ENCODE measurements at places on chromosomes 12 and 14.

DNA sequence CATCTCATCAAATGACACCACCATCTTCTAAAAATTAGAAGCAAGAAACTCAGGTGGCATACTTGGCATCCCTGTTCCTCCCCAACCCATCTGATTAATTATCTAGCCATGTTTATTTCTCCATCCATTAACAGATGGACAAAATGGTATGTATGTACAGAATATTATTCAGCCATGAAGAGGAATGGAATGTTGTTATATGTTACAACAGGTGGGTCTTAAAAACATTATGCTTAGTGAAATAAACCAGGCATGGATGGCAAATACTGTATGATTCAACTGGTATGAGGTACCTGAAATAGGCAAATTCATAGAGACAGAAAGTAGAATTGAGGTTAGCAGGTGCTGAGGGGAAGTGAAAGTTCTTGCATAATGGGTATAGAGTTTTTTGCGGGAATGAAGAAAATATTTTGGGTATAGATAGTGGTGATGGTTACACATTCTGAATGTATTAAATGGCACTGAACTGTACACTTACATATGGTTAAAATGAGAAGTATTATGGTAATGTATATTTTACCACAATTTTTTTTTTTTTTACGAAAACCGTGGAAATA, 17.5 kb downstream of the YY1 start:
- DNase-seq = no peak

DNA sequence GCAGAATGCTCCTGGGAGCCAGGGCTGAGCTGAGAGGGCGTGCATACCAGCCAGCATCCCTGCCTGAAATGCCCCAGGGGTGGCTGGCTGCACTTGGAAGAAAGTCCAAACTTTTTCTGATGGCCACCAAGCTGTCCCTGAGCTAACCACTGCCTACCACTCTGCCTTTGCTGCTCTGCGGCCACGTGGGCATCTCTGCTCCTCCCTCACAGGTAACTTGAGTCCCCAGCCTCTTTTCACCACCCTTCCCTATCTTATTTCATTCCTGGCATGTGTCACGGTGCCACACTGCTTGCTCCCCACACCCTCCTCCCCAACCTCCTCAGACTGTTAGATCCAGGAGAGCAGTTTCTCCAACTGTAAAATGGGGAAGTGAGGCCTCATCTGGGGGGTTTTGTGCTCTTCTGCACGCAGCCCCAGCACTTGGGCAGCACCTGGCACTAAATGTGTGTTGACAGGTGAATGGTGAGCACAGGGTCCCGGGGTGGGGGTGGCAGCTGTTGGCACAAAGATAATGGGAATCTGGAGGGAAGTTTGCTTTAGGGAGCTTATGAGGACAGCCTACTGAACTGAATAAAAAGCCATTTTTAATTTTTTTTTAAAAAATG, 113.0 kb downstream of the GLT1D1 start:
- no peak for DNase-seq

GRCh38 chr14:67526676-67527459, 6.2 kb upstream of the PLEKHH1 start:
- no peak for DNase-seq

DNA sequence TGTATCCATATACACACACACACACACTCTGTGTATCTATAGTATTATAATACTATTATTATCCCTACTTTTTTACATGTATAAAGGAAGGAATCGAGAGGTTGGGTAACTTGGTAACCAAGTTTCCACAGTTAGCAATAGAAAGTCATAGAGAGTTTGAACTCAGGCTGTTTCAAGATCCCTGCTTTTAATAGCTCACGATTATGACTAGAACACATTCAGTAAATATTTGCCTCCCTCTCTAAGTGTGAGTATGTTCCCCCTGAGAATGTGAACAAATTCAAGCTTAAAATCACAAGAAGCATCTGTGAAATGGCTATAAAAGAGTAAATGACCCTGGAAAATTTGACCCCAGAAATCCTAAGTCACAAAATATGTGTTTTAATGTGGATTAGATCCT, 11.0 kb upstream of the REP15 start:
- DNase-seq = no peak

DNA sequence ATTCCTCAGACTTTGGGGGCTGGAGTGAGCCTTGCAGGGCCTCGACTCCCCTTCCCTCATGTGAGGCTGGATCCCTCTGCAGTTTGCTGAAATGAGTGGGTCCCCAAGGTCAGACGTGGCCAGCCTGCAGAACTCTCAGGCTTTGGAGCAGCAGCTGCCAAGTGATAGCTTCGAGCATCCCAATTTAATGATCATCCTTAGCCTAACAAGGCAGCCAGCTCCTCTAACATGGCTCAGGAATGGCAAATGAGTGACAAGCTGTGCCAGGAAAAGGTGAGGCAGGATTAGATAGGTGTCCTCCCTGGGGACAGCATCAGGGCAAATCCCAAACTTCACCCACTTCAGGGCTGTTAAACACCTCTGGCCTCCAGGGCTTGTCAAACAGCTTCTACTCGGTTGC, 130.7 kb upstream of the PWP1 start:
- no peak for DNase-seq

DNA sequence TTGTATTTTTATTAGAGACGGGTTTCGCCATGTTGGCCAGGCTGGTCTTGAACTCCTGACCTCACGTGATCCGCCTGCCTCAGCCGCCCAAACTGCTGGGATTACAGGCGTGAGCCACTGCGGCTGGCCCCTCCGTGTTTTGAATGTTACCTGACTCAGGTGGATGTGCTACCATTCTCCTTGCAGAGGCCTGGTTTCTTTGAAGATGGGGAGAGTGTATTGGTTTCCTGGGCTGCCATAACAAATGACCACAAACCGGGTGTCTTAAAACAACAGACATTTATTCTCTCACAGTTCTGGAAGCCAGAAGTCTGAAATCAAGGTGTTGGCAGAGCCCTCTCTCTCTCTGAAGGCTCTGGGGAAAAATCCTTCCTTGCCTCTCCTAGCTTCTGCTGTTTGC, 98.0 kb downstream of the IRF2BPL start:
- DNase-seq = no peak

- no peak for DNase-seq
Measured at GRCh38 chr14:103696070-103696402, 19.2 kb downstream of the XRCC3 start.

- no peak for DNase-seq
Measured at GRCh38 chr14:103867523-103867953, 20.2 kb upstream of the PPP1R13B start.

GRCh38 chr12:52231305-52232202, 1.5 kb upstream of the KRT7 start:
- DNase-seq = peak; percentile 16

DNA sequence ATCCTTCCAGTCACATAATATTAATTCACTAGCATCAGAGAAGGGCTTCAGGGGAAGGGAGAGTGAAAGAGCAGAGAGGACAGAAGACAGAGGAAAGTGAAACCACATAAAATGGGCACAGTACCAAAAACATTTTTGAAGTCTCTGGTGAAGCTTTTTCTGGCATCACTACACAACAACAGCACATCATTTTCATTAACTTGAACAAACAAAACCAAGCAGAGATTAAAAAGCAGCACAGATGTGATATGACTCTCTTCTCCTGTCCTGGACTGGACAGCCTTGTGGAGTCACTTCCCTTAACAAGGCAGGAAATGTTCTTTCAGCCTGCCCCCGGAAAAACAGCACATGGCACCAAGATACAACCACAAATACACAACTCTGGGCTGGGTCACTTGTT, 112.0 kb downstream of the TSPAN8 start:
- DNase-seq = no peak

DNA sequence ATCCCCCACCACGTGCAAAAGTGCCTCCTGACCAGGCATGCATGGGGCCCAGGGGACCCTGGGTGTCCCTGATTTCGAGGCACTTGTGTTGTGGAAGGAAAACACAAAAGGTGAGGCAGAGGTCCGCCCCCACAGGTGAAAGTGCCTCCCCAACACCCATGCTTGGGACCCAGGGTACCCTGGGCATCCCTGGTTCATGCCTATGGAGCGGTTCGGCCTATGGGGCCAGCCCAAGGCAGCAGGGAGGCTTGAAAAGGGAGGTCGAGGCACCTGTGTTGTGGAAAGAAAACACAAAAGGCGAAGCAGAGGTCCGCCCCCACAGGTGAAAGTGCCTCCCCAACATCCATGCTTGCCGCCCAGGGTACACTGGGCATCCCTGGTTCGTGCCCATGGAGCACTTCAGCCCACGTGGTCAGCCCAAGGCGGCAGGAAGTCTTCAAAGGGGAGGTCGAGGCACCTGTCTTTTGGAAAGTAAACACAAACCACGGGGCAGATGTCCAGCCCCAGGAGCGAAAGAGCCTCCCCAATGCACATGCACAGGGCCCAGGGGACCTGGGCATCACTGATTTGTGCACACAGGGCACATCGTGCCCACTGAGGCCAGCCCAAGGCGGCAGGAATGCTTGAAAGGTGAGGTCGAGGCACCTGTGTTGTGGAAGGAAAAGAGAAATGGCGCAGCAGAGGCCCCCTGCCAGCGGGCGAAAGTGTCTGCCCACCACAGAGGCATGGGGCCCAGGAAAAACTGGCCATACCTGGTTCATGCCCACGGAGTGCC, 375.5 kb downstream of the ALG10 start:
- DNase-seq = peak; percentile 16

DNA sequence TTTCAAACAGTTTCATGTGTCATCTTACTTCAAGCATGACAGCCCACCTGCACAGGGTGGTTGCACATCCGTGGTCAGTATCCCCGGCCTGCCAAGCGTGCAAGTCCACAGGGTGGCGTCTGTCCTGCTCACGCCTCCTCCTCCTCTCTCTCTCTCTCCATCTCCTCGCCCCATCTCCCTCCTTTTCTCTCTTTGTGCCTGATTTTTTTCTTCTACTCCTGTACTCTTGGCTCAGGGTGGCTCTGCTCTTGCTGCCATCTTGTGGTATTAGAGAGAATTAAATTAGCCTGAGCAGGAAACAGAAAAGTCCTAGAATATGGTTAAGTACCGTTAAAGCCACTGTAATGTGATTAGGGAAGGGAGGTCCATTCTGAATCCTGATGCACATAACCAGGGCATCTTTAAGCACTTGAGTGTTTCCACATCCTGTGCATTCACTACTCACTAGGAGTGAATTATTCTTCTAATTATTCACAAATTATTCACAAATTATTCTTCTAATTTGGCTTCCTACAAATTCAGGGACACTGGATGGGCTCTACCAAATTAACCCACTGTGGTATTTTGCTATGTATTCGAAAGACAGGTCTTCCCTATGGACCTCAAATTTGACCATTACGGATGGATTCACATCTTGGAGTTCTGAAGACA, 25.5 kb upstream of the DTX1 start:
- DNase-seq = no peak

DNA sequence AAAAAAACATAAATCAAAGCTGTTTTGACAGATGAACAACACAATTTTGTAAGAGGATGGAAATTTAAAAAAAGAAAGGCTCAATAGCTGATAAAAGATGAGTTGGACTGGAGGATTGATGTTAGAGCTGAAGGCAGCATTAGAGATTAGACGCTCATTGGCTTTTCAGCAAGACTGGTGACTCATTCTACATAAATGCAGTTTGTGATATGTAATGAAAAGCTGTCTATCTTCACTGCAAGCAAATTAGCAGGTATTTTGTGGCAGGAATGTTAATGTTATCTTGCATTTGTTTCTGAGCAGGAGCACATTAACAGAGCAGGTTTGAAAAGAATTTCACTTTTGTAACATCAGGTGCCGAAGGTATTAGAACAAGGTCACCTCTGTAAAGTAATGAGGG, 442.7 kb upstream of the NOVA1 start:
- no peak for DNase-seq

- no peak for DNase-seq
Measured at GRCh38 chr14:38080696-38081095, 127.0 kb upstream of the SSTR1 start.

- no peak for DNase-seq
Measured at GRCh38 chr12:107356266-107356936, 263.1 kb upstream of the CRY1 start.

DNA sequence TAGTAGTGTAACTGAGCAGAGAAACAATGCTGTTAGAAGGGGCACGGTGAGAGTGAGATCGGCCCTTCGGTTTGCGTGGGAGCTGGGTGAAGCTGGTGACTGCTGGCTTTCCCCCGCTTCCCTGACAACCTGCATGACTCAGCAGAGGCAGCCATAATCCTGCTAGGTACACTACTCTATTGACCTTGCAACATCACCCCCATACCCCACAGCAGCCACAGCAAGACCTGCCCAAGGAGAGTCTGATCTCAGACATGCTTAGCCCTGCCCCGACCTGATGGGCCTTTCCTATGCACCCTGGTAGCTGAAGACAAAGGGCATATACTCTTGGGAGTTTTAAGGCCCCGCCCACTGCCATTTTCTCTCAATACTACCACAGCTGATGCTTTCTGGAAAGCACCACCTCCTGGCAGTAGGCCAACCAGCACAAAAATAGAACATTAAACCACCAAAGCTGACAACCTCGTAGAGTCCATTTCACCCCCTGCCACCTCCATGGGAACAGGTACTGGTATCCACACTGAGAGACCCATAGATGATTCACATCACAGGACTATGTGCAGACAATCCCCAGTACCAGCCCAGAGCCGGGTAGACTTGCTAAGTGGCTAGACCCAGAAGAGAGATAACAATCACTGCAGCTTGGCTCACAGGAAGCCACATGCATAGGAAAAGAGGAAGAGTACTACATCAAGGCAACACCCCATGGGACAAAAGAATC, 75.9 kb upstream of the RGS6 start:
- no peak for DNase-seq

- DNase-seq = no peak
Measured at GRCh38 chr14:59761851-59762250, 108.7 kb downstream of the RTN1 start.

- no peak for DNase-seq
Measured at GRCh38 chr14:33068040-33068439, 129.4 kb downstream of the NPAS3 start.

DNA sequence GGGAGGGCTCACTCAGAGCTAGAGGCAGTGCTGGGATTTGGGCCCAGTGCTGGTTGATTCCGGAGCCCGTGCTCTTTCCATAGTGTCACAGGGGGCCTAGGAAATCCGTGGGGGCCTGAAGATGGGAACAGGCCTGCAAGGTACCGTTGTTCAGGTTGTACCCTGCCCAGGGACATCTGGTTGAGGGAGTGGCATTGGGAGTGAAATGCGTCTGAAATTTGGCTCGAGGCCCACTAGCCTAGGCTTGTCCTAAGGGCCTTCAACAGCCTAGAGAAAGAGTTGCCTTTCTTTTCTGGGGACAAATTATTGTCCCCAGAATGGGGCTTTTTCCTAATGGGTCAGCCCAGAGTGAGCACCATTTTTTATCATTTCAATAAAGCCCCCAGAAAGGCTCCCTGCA, 26.4 kb upstream of the FAM222A start:
- DNase-seq = no peak

DNA sequence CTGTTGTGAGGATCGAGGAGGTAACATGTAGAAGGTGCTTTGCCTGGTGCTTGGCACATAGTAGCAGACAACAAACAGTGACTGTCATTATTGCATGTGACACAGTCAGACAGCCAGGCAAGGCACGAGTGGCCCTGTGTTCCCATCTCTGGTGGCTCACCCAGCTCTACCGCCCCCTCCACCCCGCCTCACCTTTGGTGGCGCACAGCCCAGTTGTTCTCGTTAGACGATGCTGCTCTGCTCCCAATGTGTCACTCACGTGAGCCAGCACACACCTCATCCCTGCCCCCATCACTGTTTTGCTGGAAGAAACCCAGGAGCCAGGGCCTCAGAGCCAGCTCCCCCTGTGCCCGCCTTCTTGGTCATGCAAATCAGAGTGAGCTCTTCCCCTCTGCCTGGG, 113.3 kb downstream of the CALM1 start:
- DNase-seq = no peak

- no peak for DNase-seq
Measured at GRCh38 chr12:17411662-17412061, 678.3 kb downstream of the RERGL start.

- no peak for DNase-seq
Measured at GRCh38 chr12:49910331-49911212, 6.9 kb upstream of the FAIM2 start.

All from omental fat pad (tissue), 4 donors.